ENCODE measurements at places on chromosomes 4 and X. TPM values are rescaled to one million over a fixed set of nuclear protein-coding genes. Genes with fewer than 3 reads are reported as not detected.

The STARD8 gene
- 2.3 TPM for total RNA-seq

GRCh38 chr4:764405-765169, 59.0 kb downstream of the PCGF3 start:
- no peak overlapping the region for H3K4me3 ChIP-seq
- peaks cover 54% of the 10 kb centered on the region for H3K36me3 ChIP-seq
- H3K27me3 ChIP-seq = no peaks in the 10 kb centered on the region
- peaks cover 17% of the 10 kb centered on the region for H3K4me1 ChIP-seq
- no peak for DNase-seq

GRCh38 chr4:53923921-53924320, 140.5 kb downstream of the CHIC2 start:
- H3K27ac ChIP-seq = no peak overlapping the region
- DNase-seq = no peak
- H3K27me3 ChIP-seq = peaks cover 18% of the 10 kb centered on the region
- H3K4me1 ChIP-seq = no peaks in the 10 kb centered on the region

- no peak for DNase-seq
- H3K4me3 ChIP-seq = no peak overlapping the region
- H3K27ac ChIP-seq = no peak overlapping the region
- no peaks in the 10 kb centered on the region for H3K4me1 ChIP-seq
Measured at GRCh38 chr4:58665649-58666048, 1555.5 kb upstream of the IGFBP7 start.

DNA sequence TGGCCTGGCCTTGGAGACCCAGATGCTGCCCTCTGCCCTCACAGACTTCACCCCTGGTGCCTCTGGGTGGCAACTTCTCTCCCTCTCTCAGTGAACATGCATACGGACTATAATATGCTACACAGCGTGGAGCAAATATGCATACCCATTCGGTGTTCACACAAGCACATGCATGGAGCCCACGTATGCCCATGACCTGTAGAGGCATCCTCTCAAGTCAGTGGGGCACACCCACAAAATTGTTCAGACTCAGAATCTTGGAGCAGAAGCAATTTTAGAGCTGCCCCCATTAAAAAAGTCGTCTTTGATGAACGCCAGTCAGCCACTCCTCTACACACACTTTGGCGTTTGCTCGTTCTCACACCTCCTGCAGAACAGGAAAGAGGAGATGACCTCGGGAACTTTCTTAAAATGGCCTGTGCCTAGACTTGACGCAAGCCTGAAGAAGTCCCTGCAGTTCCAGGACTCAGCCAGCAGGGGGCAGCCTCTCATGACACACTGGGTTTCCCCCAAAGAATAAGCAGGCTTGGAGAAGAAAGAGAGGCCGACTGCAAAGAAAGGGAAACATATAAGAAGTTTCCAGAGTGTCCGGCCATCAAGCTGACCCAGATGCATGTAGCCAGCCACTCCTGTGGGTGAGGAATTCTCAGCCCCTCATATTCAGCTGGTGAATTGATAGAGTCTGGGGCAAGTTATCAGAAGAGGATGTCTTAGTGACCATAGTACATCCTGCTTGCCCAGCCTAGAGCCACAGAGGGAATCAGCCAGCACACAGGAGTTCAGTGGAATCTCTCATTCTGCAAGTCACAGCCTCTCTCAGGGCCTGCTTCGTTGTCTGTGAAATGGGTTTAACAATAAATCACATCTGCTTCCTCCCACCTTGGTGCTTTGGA, 17.3 kb downstream of the APLN start:
- no peaks in the 10 kb centered on the region for H3K27me3 ChIP-seq
- DNase-seq = peak; percentile 77
- H3K27ac ChIP-seq = no peak overlapping the region
- no peaks in the 10 kb centered on the region for H3K36me3 ChIP-seq
- no peak overlapping the region for H3K4me3 ChIP-seq

GRCh38 chrX:34371754-34372153, 239.6 kb upstream of the FAM47A start:
- no peaks in the 10 kb centered on the region for H3K27me3 ChIP-seq
- H3K4me3 ChIP-seq = no peak overlapping the region
- DNase-seq = no peak
- H3K4me1 ChIP-seq = no peaks in the 10 kb centered on the region

GRCh38 chrX:31934842-31935370, 863.1 kb upstream of the FTHL17 start:
- H3K36me3 ChIP-seq = no peaks in the 10 kb centered on the region
- H3K4me1 ChIP-seq = no peaks in the 10 kb centered on the region
- H3K27me3 ChIP-seq = no peaks in the 10 kb centered on the region

GRCh38 chrX:57643698-57644097, 36.4 kb downstream of the NLRP2B start:
- no peaks in the 10 kb centered on the region for H3K27me3 ChIP-seq
- no peak overlapping the region for H3K4me3 ChIP-seq
- H3K36me3 ChIP-seq = no peaks in the 10 kb centered on the region
- H3K4me1 ChIP-seq = no peaks in the 10 kb centered on the region
